ENCODE measurements at places on chromosomes 5 and 9. TPM values are rescaled to one million over a fixed set of nuclear protein-coding genes. Genes with fewer than 3 reads are reported as not detected.

FOXI1 gene
- not detected for total RNA-seq

EMB gene
- 181 TPM for total RNA-seq

DBH gene
- not detected for total RNA-seq

DNA sequence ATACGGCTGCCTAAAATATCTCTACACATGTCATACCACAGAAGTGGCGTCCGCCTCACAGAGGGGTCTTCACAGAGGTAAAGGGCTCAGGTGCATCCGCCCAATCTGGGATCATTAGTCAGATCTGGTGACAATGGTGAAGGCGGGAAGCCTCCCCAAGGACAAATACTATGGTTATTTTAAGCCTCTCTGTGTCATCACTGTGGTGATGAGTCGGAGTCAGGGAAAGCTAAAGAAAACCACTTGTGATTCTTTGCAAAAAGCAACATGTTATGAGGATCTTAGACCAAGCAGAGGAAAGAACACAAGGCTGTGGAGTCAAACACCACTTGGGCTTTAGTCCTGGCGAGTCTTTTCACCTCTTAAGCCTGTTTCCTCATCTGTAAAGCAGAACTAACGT, 190.4 kb downstream of the DRD1 start:
- DNase-seq = no peak

DNA sequence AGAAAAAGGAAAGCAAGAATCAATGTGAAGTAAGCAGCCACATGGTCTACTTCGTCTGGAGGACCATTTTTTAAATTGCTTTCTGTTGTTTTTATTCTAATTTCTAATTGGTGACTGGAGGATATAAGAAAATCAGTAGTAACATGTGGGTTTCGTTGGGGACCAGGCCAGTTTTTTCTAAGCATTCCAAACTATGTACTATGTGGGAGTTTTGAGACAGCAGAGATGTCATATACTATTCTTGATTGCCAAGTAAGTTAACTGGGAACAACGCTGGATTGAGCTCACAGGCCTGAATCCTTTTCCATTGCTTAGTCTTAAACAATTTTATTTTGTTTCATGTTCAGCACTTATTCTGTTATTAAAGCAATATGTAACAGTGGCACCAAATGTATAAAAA, 225.7 kb downstream of the TMEM167A start:
- no peak for DNase-seq

- no peak for DNase-seq
These were observed 15.3 kb upstream of the F2RL2 start for GRCh38 chr5:76638479-76638878.
